HCEC 1CT (cell line): ENCODE measurements at places on chromosomes 7 and 10.

GRCh38 chr10:6012121-6012905 is 35.0 kb upstream of the IL15RA start:
- DNase-seq: no peak

DNA sequence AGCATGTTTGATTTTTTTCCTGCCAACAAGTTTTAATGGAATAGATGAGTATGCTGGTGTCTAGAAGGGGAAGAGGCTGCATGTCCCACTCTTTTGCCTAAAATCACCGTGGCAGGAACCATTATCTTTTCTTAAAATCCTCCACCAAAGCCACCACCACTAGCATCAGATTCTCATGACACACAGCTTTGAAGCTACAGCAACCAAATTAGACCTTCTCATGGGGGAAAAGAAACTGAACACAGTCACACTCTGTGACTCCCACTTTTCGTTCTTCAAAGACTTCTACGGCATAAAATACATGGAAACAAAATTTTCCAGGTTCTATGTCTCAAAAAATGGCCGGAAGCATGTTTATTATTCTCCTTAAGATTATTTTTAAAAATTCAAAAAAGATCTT is 81.8 kb downstream of the SGMS1 start:
- no peak for DNase-seq

DNA sequence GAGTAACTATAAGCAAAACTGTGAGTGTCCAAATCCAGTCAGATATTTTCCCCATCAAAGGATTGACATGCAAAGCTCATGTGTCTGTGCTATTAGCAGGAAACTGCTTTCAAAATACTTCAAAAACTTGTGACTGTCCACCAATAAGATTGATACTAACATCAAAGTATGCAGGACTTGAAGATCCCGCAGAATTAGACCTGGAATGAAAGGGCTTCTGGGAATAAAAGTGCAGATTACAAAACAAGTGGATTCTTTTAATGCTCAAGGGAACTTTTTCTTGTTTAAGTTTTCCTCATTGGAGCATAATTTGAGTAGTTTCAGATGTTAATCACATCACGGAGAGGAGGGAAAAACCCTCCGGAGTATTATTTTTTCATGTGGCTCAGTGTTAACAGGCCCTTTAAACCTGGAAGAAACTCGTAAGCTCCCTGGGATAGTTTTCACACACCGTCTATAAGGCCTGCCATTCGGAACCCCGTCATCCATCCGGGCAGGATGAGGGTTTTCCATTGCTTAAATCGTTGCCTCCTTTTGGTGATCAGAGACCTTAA is 33.9 kb upstream of the MKX start:
- DNase-seq: no peak

DNA sequence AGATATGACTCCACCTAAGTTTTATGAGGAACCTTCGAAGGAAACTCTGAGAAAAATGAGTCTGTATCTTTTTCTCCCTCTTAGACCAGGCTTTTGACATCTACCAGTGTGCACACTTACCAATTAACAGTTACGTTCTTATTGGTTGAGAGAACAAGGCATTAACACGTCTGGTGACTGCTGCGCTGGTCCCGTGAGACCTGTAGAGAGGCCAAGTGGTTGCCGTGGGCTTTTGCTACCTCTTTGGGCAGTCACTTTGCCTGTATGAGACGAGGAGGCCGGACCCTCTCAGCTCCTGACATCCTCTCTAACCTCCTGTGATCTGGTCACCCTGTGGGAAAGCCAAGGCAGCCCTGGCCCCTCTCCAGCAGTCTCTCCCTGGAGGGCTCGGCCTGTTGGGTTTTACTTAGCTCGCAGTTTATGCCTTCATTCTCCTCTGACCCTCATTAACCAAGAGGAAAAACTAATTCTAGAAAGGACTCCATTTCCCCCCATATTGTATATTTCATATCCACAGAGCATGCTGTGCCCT is 513.9 kb upstream of the GALNT17 start:
- DNase-seq: no peak

GRCh38 chr10:67868132-67868531 is 16.3 kb upstream of the SIRT1 start:
- no peak for DNase-seq

DNA sequence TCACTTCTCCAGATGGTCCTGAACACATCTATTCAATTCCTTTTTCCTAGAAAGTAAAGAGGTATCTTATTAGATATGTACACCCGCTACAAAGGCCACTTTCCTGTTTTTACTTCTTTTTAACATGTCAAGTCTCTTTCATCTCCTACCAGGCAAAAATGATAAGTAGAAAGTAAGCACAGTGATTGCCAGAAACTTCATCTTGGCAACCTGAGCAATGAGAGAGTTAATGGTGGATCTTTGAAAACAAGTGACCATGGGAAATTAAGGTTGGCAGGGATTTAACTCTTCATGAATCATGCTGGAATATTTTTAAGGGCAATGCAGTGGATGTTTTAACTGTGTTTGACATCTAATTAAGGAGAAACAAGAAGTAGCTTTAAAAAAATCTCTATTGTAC is 2.7 kb downstream of the SEMA3A start:
- DNase-seq: peak; percentile 49

DNA sequence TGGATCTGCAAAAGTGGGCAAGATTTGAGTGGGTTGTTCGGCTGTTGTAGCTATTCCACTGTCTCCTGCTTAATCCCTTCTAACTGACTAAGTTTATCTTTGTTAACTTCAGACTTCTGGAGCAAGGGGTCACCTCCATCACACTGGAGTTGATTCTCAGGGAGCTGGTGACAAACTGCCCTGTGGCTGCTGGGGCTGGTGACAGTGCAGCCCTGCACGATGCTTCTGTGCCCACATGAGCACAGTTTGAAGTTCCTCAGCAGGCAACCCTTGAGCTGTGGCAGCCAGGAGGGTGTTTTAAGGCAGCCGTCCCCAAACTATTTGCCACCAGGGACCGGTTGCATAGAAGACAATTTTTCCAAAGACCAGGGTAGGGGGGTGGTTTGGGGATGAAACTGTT is 40.5 kb downstream of the ADRB1 start:
- DNase-seq: no peak

DNA sequence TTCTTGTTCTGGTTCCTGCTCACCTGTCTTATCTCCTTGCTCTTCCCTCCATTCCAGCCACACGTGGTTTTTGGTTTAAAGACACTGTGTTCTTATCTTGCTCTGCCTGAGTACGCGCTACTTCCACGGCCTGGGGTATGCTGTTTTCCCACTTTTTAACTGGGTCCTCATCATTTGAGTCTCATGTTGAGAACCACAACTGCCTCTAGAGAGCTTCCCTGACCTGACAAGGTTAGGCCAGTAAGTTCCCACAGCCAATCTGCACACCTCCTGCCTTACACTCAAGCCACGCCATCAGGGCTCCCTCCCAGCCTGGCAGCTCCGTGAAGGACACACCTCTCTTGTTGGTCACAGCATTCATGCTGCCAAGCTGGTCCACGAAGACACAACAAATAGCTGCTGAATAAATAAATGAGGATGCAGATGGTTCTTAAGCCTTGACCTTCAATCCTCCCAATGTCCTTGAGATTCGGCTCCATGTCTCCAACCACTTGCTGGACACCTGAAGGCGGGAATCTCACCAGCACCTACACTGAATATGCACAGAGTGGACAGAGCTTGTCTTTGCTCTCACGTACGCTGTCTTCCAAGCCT is 201.7 kb upstream of the KLF14 start:
- no peak for DNase-seq

DNA sequence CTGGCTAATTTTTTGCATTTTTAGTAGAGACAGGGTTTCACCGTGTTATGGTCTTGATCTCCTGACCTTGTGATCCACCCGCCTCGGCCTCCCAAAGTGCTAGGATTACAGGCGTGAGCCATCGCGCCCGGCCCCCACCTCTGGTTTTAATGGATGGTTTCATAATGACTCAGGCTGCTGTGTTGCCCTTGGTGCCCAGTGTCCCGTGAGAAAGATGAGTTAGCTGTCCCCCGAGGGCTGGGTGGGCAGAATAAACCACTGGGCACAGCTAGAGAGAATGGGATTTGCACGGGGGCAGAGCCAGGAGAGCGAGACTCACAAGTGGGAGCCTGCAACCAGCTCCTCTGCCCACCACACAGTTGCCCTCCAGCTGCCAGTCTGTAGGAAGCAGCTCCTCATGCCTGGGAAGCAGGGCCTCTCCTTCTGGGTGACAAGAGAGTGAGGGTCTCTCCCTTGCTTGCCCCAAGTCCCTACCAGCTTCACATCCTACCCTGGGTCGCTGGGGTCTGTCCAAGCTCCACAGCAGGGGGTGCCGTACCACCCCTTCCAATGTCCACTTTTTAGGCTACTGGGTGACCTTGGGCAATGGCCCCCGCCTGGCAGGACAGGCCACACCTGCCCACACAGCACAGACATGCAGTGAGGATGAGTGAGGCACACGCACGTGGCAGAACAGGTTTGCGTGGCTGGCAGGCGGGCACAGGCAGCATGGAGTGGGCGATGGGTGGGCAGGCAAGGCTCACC is 16.1 kb upstream of the NDST2 start:
- no peak for DNase-seq

DNA sequence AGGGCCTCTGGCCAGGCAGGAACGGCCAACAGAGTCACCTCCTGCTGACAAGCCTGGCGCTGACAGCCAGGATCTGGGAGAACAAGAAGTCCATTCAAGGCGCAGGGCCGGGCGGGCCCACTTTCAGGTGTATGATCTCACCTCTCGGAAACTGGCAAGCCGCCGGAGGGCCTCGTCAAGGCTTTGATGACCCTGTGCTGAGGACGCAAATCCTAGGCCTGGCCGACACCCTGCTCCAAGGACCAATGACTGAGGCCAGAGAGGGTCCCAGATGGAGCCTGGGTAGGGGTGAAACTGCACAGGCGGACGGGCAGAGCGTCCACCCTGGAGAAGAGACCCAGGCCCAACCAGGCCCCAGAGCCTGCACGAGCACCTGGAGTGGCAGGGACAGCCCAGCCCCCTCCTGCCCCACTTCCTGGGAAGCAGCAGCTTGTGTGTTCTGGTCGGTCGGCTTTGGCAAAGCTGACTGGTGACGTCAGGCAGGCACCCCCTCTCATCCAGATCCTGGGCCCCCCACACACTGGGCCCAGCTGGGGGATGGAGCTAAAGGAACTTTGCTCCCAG is 30.6 kb downstream of the MYL10 start:
- no peak for DNase-seq

- no peak for DNase-seq
Observed at GRCh38 chr10:72370201-72370722, 15.5 kb upstream of the DNAJB12 start.

- no peak for DNase-seq
Observed at GRCh38 chr7:17822547-17823173, 117.6 kb downstream of the SNX13 start.

- no peak for DNase-seq
Observed at GRCh38 chr10:112327678-112328077, 44.5 kb downstream of the TECTB start.

GRCh38 chr7:137020351-137020750 is 151.9 kb downstream of the CHRM2 start:
- no peak for DNase-seq

DNA sequence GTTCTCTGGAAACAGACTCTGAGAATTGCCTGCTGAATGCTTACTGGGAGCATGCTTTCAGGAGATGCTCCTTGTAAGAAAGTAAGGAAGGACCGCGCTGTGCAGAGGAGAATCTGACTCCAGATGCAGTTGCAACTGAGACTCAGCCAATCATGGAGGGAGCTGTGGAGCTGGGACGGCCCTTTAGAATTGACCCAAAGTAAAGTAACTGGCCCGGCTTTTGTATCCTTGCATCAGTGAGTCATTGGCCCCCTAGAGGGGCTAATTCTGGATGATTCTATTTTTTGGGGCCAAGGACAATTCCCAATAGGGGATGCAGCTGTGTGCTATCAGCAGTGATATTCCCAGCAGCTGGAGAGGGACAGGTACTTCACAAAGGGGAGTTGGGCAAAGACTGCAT is 170.4 kb downstream of the PTEN start:
- no peak for DNase-seq

- no peak for DNase-seq
Observed at GRCh38 chr7:28989211-28989980, 31.3 kb upstream of the TRIL start.

GRCh38 chr10:11668847-11669610 is 57.6 kb upstream of the USP6NL start:
- DNase-seq: no peak

- peak; percentile 21 for DNase-seq
Observed at GRCh38 chr7:131072505-131073091, 255.1 kb upstream of the MKLN1 start.

GRCh38 chr7:128123291-128124037 is 92.2 kb upstream of the LRRC4 start:
- DNase-seq: no peak

DNA sequence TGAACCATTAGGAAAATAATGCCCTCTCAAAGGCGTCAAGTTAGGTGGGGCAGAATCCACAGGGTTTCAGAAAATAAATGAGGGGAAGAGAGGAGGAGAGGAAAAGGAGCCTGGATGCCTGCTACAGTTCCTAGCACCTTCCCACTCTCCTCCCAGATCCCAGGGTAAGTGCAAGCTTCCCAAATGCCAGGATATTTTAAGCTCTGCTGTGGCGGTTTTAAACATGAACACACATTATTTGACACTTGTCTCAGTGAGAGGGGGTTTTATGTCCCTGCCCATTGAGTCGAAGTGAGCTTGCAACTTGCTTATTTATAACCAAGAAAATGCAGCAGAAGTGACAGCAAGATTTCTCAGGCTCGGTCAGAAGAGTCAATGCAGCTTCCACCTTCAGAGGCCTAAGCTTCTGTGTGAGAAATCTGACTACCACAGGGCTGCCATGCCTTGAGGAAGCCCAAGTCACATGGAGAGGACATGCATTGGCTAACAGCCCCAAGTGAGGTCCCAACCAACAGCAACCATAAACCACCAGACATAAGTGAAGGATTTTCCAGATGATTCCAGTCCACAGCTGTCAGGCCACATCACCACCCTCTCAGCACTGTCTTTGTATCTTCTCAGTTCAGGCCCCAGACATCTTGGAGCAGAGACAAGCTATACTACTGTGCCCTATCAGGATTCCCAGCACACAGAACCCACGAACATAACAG is 17.9 kb upstream of the BMPER start:
- DNase-seq: no peak

DNA sequence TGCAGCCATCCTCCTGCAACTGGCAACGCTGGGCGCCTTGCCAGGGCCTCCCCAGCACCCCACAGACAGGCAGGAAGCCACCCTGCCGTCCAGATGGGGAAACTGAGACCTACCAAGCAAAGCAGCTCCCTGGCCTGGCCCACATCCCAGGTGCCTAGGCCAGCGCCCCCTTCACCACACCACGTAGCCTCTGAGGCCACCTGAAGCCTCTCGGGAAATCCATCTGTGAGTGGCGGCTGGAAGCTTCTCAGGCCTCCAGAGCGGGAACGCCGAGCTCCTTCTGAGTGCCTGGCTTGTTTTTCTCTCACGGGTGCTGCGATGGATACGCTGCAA is 58.7 kb downstream of the UNCX start:
- DNase-seq: no peak

DNA sequence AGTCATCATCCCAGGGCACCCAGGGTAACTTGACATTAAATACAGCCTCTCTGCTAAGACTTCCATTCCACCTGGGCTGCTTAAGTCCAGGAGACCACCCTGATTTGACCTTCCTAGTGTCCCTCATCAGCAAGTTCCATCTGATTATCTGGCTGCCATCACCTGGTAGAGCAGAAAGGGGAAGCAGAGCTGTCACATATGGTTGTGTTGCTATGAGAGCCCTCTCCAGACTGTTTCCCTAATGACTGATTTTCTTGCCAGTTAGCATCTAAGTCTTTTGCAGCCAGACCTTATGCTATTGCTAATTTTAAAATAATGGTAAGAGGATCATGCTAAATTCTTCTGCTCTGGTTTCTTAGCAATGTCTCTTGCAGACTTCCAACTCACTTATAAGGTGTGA is 38.7 kb downstream of the KCNH2 start:
- no peak for DNase-seq
